ENCODE measurements at places on chromosomes 3 and 15. TPM values are rescaled to one million over a fixed set of nuclear protein-coding genes. Genes with fewer than 3 reads are reported as not detected.

GRCh38 chr3:155308831-155309230, 15.3 kb upstream of the STRIT1 start:
- DNase-seq, result no peak

DNA sequence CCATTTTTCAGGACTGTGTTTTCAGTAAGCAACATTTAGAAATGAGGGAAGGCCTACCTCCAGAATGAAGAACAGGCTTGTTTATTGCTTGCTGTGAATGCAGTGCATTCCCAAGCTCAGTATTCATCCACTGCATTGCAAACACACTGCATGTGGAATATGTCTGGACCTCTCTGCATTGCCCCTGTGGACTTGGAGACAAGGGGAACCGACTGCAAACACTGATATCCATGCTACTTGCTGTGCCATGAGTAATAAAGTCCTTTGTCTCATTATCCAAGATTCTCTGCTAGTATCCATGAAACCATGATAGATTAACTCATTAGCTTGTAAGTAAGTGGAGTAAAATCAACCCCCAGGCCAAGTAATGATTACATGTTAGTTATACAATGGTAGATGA, 301.2 kb upstream of the NR2E3 start:
- no peak for DNase-seq

DNA sequence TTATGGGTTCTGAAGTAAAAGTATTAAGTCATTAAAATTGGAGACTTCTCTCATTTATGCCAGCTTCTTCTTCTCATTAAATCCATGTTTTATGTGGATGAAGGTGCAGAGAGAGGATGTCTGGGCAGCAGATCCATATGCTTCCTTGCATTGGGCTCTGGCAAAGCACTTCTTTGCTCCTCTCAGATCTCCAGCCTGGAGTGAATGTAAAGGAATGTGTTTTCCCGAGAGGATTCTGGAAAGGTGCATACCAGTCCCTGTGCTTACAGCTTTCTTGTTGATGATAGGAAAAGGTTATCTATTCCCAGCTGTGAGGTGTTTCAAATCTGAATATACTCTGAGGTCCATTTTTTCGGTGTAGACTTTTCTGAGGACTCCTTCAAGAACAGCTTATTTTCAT, 79.9 kb upstream of the PEX5L start:
- no peak for DNase-seq

- DNase-seq, result peak; percentile 49
These were observed 129.7 kb downstream of the NR2E3 start for GRCh38 chr15:71939981-71940588.

GRCh38 chr15:32981536-32981935, 213.0 kb downstream of the FMN1 start:
- DNase-seq, result no peak

DNA sequence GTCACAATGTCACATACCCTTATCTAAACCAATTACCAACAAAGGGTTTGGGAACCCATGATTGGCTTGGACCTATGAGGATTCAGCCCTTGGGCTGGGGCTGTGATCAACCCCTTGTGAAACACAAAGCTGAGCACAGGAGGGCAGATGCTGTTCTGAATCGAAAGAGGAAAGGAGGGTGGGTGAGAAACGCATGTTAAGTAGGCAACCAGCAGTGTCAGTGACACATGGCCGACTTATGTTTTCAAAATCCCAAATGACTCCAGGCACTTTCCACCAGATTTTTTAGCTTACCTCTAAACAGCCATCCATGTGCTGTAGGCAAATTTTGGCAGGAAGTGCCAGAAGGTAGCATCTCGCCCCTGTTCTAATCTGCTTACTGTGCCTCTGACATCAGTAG, 34.1 kb upstream of the KLHL25 start:
- DNase-seq, result no peak

- no peak for DNase-seq
These were observed 176.4 kb upstream of the UBE2E1 start for GRCh38 chr3:23629181-23629894.

Gene TGM5
- 0.45 TPM for total RNA-seq

DNA sequence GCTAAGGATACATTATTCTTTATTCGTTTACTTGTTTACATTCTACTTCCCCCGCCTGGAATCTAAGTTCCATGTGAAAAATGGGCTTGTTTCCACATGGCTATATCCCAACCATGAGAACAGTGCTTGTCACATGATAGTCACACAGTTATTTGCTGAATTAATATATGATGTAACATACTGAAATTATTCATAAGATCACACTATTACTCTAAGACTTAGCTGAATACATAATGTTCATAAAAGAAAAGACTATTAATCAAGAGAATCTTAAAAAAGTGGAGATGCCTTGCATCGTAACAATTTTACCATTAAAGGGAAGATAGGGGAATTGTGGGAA, 6.5 kb downstream of the PBRM1 start:
- DNase-seq, result no peak

GRCh38 chr15:68782589-68783161, 38.0 kb downstream of the ANP32A start:
- peak; percentile 59 for DNase-seq

Gene EEF1AKMT4
- 4.0 TPM for total RNA-seq

GRCh38 chr15:83533410-83533962, 86.3 kb downstream of the SH3GL3 start:
- no peak for DNase-seq

DNA sequence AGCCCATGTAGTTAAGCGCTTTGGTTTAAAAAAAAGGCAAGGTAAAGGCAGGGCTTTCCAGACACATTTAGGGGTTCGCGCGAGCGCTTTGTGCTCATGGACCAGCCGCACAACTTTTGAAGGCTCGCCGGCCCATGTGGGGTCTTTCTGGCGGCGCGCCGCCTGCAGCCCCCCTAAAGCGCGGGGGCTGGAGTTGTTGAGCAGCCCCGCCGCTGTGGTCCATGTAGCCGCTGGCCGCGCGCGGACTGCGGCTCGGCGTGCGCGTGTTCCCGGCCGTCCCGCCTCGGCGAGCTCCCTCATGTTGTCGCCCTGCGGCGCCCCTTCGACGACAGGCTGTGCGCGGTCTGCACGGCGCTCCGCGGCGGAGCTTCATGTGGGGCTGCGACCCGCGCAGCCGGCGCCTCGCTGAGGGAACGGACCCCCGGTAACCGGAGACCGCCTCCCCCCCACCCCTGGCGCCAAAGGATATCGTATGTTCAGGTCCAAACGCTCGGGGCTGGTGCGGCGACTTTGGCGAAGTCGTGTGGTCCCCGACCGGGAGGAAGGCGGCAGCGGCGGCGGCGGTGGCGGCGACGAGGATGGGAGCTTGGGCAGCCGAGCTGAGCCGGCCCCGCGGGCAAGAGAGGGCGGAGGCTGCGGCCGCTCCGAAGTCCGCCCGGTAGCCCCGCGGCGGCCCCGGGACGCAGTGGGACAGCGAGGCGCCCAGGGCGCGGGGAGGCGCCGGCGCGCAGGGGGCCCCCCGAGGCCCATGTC, 927 bp downstream of the SMAD6 start:
- DNase-seq, result no peak

Gene REC114
- not detected for total RNA-seq

GRCh38 chr3:176927706-176928581, 269.3 kb downstream of the TBL1XR1 start:
- no peak for DNase-seq

Gene MUSTN1
- total RNA-seq, result 2.4 TPM

DNA sequence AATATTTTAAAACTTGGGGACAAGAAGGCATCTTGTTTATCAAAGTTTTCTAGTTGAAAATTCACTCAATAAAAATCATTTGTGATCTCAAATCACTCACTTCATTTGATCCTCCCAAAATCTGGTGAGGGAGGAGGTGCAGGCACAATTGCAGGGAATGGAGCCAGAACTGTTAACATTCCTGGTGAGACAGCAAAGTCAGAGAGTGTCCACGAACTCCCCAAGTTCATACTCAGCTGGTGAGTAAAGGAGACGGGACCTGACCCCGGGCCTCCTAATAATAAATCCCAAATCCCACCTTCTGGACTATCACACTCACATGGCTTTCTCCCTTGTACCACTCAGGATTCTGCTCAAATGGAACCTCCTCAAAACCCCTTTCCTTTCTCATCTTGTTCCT, 252.3 kb upstream of the LRTM1 start:
- DNase-seq, result no peak

DNA sequence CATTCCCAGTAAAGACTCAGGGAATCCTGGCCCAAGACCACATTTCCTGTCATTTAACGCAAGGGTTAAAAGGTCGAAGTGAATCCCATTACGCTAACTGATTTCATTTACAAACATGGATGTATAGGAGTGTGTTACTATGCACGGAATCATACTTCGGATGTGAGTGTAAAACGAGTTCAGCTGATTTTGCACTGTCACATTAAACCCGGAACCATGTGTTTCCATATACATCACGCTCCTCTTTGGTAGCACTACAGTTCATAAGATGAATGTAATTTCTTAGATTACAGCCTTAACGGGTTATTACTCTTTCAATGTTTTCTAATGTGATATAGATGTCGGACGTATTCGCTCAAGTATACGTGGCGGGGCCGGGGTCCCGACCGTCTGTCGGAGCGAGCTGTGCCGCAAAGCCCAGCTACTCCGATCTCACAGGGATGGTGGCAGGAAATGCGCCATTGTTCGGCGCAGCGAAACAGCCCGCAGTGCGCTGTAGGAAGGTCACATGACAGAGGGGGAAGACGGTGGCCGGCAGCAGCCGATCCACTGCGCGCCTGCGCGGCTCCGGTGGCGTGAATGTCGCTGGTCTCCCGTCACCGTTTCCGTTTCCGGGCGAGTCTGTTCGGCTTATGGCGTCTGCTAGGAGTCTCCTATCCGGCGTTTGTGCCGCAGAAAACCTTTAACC, 97.3 kb downstream of the NPAP1 start:
- DNase-seq, result no peak

DNA sequence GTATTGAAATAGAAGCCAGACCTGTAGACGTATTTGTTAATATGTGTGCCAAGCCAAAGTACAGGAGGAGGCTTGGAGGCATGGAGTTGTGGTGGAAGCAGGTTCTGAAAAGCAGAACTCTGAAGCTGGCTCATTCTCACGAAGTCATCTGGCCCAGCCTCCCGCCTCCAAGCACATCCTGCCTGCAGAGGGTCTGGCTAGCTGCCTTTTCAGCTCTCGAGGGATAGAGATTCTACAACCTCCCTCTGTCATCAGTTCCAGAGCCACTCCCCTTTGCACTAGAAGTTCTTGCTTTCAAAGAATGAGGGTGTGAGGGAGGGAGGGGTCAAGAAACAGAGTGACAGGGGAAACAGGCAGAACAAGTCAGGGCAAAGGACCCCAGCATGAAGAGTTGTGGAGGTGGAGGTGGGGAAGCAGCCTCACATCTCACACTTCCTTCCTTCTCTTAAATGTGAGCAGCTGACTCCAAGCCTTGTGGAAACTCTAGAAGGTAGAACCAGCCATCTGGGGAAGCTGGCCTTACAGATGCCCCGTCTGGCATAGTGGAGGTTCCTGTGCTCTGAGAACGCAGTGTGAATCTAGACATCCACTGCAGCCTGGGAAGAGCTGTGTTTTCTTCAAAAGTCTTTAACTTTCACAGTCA, 95.3 kb downstream of the SLC49A4 start:
- no peak for DNase-seq

Gene CCR4
- total RNA-seq, result 0.48 TPM

Gene TRIM59
- 0.48 TPM for total RNA-seq

- no peak for DNase-seq
These were observed 93.8 kb upstream of the IGF1R start for GRCh38 chr15:98554272-98555172.

DNA sequence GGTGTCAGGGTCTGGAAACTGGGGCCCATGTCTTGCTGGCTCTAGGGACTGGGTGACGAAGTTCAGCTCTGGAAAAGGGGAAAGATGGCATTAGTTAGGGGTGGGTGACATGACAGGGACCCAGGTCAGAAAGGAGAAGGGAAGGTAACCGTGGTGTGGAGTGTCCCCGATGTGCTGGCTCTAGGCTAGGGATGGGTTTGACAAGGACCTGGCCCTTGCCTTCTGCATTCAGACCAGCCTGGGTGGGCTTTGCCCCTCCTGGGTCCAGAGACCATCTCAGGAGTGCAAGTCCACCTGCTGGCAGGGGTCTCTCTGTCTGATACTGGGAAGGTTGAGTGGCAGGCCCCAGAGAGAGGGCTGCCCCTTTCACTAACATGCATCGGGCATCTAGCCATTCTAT, 28.7 kb upstream of the ATP2B2 start:
- DNase-seq, result peak; percentile 59

GRCh38 chr3:47006145-47006651, 26.7 kb downstream of the NBEAL2 start:
- no peak for DNase-seq

DNA sequence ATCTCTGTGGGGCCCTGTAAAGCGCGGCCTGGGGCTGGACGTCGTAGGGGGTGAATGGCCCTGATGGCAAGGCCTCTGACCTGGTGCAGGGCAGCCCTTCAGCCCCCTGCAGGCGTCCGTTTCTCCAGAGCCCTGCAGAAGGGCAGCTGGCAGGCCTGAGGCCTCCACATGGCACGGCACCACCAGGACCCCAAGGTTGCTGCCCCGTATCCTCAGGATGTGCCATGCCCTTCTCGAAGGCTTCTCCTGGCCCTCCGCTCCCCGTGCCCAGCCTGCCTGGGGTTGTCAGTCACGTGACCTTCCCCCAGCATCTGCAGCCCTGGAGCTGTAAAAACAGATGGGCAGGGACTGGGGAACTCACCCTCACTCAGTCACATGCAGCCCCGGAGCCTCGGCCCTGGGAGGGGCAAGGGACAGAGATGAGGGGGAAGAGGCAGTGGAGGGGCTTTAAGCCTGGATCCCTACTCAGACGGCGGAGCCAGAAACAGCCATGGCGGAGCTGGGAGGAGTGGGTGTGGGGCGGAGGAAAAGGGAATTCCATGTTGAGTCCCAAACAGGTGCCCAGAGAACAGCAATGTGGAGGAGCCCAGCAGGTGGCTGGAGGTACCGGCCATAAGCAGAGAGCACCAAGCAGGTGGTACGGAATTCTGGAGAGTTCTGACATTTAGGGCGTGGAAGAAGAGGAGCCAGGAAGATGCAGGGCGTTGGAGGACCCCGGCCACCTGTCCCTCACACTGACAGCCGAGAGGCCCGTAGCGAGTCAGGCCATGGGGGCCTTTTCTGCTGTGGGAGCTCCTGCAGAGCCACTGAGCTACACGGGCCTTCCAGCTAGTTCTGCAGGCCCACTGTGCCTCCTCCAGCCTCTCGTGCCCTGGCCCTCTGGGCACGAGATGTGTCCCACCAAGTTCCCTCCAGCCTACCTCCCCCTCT, 193.1 kb downstream of the XXYLT1 start:
- no peak for DNase-seq

GRCh38 chr3:130932979-130933378, 39.1 kb downstream of the ATP2C1 start:
- DNase-seq, result no peak

Gene PLA2G4F
- total RNA-seq, result not detected

GRCh38 chr15:76664411-76664810, 240.7 kb downstream of the SCAPER start:
- DNase-seq, result no peak

- DNase-seq, result no peak
These were observed 108.8 kb upstream of the LYSMD4 start for GRCh38 chr15:99842071-99842470.
